Cortex of kidney (tissue), 1 donor: ENCODE measurements at places on chromosomes 6 and 20.

DNA sequence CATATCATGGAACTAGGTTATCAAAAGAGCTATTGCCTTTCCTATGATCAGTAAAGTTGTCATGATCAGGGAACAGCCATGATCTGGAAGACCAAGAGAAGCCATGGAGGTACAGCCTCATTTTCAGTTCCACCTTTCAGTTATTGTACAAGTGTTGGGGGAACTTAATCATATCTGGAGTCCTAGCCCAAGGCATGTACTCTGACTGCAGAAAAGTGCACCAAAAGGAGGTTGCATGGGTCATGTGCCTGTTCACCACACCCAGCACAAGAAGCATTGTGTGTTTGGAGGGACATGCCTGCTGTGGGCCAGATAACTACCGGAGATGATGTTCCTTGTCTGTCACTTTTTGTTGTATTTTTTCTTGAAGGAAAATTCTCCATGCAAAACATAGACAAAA is 185.8 kb upstream of the MAN1A1 start:
- DNase-seq: no peak

DNA sequence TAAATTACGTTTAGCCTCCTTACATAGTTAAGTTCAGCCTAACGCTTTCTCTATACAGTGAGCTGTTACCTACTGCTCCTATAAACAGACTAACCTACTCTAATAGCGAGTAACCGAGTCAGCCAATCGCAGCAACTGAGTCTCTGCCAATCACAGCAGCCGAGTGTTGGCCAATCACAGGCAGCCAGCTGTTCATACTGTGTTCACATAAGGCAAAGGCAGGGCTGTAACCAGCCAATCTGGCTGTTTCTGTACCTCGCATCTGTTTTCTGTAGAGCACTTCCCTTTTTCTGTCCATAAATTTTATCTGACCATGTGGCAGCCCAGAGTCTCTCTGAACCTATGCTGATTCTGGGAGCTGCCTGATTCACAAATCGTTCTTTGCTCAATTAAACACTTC is 263.9 kb upstream of the JARID2 start:
- no peak for DNase-seq

GRCh38 chr20:58595167-58595566 is 55.9 kb upstream of the STX16 start:
- no peak for DNase-seq

DNA sequence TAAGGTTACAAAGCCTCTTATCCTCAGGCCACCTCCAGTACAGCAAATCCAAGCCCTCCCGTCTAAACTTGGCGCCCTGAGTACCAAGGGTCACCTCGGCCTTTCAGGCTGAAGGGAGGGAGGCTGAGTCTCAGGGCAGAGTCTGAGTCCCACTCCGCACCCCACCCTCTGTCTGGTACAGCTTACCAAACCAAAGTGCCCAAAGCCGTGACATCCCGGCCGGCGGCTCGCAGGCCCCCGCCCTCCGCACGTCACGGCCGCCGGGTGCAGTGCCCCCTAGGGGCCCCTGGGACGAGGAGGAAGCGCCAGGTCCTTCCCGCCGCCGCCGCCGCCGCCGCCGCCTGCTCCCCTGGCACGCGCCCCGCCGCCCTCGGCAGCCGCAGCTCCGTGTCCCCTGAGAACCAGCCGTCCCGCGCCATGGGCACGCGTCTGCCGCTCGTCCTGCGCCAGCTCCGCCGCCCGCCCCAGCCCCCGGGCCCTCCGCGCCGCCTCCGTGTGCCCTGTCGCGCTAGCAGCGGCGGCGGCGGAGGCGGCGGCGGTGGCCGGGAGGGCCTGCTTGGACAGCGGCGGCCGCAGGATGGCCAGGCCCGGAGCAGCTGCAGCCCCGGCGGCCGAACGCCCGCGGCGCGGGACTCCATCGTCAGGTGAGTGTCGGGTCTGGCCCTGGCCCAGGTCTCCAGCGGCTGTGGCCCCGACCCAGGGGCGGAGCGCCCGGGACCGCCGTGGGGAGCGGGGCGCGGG is at the start of gene MTHFD1L:
Gene MTHFD1L (plus strand): TSS at position 297 of the 741 bp plus-strand sequence. CDS start 121 bp downstream, at position 418.
- DNase-seq: no peak

- DNase-seq: peak; percentile 37
These were observed at the start of gene STK35 for GRCh38 chr20:2101057-2101864. Gene STK35 (plus strand): TSS chr20:2101827. CDS start chr20:2101882, 55 bp downstream.

GRCh38 chr20:9025011-9025410 is 43.9 kb upstream of the PLCB4 start:
- no peak for DNase-seq

GRCh38 chr6:4356899-4357659 is 221.7 kb upstream of the ECI2 start:
- no peak for DNase-seq

DNA sequence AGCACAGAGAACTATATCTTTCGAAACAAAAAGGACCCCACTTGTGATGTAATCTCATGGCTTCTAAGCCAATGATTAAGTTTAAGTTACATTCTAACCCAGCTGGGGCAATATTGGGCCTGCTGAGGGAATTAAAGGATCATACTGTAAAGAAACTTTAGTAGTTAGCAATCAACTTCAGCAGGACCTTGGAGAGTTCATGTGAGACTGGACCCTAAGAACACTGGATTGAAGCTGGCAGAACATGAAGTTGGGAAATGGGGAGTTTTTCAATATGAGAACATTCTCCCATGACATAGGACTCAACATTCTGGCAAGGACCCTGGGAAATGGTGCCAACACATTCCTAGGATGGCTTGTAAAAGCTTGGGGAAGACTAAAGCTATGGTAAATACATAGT is 516.2 kb downstream of the PKHD1 start:
- DNase-seq: no peak

- no peak for DNase-seq
These were observed 153.7 kb upstream of the PRDM1 start for GRCh38 chr6:105932440-105932839.

DNA sequence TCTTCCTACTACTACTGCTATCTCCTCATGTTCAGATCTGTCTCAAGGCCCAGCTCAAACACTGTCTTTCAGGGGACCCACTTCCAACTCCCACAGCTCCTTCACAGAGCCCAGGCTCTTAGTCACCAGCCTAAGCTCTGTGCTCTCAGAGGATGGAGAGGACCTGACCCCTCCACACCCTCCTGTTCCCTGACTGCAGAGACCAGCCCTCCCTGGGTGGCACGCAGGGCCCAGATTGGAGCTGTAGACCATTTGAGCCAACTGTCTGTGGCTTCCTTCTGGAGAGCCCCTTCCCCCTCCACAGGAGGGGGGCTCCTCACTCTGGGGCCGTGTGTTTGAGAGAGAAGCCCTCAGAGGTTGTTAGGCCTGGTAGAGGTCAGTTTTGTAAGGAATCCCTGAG is 9.8 kb downstream of the SNPH start:
- no peak for DNase-seq

- DNase-seq: no peak
These were observed 55.7 kb downstream of the FAM217A start for GRCh38 chr6:4023240-4023639.

- DNase-seq: no peak
These were observed 44.9 kb upstream of the JAG1 start for GRCh38 chr20:10718661-10719060.

- no peak for DNase-seq
These were observed 405.5 kb upstream of the SULF2 start for GRCh38 chr20:48190757-48191156.

GRCh38 chr6:85063611-85064010 is 299.2 kb upstream of the TBX18 start:
- no peak for DNase-seq

GRCh38 chr6:134414793-134415192 is 96.9 kb upstream of the SGK1 start:
- DNase-seq: no peak

DNA sequence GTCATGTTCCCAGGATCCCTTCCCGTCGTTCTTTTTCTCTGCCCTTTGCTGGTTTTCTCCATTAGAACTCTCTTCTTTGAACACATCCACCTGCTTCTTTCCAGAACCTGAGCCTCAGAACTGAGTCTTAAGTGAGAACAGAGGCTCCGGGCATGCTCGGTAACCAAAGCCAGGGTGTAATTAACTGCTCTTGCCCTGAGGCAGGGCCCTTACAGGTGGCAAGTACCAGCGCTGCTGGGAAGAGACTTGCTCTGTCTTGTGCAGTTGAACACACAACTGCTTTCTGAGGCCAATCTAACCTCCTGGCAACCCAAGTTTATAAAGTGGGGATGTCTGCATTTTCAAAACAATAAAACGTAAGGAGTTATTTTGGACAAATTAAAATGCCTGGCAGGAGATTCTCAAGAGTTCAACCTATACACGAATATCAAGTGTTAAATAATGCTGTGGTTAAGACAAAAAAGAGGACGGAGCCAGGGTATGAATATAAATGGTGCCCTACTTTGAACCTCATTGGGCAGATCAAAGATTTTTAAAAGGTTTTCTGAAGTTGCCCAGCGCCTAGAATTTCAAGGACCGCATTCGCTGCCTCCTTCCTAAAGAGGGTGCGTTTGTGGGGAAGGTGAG is 12.4 kb upstream of the DEK start:
- DNase-seq: no peak
